ENCODE measurements at places on chromosomes 12 and 14.
A peak's percentile ranks its signal among the peaks of the same experiment; 100 is the strongest.

DNA sequence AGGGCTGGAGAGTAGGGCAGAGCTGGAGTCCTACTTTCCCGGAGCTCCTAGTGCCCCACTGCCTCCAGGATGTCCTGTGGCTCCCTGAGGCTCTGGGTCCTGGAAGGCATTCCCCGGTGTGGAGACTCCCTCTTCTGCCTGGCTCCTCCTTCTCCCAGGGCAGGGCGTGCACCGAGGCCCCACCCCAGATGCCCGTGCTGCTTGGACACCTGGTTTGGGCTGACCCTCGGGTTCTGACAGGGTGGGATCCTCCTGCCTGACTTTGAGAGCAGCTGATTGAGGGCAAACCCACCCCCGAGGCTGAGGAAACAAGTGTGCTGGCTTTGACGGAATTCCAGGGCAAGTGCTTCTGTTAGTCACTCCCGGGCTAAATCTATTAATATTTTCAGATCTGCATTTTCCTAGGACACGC, 15.4 kb downstream of the TEAD4 start:
- DNase-seq, result no peak

- no peak for DNase-seq
Observed at GRCh38 chr12:47755655-47756562, 2.8 kb downstream of the RAPGEF3 start.

- DNase-seq, result no peak
Observed at GRCh38 chr14:91354979-91355685, 62.5 kb downstream of the CCDC88C start.

DNA sequence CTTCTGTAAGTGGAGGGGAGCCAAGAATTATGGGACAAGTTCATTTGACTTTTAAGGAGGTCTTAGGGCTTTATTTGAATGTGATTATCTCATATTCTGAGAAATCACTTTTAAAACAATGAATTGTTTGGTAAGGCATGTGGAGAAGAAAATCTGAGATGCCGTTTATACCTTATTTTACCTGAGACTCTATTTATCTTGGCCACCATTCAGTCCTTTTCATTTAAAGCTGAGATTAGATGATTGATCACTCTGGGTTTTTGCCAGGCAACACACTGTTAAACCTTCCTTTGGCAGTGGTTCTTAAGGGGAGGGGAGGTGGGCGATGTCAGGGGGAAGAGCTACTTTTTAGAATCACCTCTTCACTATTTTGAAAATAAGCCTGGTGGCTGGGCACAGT, 11.4 kb downstream of the CAND1 start:
- DNase-seq, result no peak

DNA sequence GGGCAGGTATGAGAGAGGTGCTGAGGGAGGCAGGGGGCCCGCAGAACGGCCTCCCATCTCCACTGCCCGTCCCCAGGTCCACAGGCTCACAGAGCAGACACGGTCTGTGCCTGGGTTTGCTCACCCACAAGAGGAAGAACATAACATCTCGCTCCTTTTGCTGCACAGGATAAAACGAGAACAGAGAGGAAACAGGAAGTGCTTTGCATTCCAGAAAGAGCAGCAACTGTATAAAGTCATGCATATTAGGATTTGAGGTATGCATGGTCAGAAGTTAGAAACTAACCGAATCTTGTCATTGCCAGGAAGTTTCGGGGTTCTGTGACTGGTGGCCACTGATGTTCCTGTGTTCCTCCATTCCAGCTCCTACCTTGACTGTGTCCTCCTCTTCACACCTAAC, 25.0 kb downstream of the NTF3 start:
- peak; percentile 46 for DNase-seq

GRCh38 chr12:4787965-4788364, 67.8 kb downstream of the GALNT8 start:
- no peak for DNase-seq

GRCh38 chr12:104189915-104190555, 25.5 kb upstream of the TXNRD1 start:
- no peak for DNase-seq

GRCh38 chr12:132639956-132640520, 21.5 kb downstream of the P2RX2 start:
- DNase-seq, result no peak

DNA sequence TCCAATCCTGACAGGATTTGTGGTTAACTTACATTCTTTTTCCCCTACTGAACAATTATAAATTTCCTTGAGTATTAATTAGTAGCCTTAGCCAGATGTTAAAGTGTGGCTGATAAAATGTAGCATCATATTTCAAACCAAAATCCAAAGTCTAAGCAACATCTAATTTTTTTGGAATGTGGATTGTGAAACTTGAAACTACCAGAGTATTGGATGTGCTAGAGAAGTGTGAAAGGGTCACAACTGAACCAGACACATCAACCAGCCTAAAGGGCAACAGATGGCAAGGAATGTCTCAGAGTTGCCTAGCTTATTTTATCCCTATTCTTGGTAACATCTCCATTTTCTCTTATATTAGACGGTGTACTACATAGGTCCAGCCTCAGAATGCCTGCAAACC, 153.1 kb upstream of the DCN start:
- DNase-seq, result no peak

DNA sequence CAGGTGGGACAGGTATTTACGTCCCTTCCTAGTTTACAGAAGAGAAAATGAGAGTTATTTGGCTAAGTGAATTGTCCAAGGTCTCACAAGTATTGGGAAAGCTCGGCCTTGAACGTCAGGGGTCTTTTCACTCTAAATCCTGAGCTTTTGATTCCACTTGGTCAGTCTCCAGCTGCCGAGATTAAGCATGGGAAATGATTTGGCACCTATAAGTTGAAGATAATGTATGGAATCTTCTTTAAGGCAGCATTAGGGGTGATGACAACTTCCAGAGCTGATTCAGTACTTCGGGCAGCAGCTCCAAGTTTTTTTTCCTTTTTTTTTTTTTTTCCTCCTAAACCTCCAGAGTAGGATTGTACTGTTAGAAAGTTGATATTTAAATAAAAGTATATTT, 722 bp downstream of the FAM234B start:
- no peak for DNase-seq

GRCh38 chr12:123267991-123268843, 3.4 kb downstream of the CDK2AP1 start:
- DNase-seq, result no peak

GRCh38 chr14:59427653-59428580, 37.3 kb downstream of the GPR135 start:
- DNase-seq, result no peak

DNA sequence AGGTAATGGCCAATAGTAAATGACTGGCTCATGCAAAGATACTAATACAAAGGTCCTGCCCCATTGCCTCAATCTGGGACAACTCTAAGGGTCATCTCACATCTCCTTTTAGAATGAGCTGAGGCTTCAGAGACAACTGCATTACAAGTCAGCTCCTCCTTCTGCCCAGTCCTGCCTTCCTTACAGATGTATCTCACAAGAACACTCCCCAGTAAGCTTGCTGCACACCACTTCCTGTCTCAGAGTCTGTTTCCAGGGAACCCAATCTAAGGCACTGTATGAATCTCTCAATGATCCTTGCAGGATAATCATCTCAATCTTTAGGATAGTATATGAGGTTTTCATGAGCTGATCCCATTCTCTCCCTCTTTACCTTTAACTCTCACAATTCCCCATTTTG, 57.8 kb upstream of the ZDHHC17 start:
- no peak for DNase-seq

GRCh38 chr14:91876492-91876891, 9.2 kb upstream of the TC2N start:
- no peak for DNase-seq

- DNase-seq, result peak; percentile 93
Observed at GRCh38 chr14:102280376-102280962, 24.5 kb downstream of the MOK start.

DNA sequence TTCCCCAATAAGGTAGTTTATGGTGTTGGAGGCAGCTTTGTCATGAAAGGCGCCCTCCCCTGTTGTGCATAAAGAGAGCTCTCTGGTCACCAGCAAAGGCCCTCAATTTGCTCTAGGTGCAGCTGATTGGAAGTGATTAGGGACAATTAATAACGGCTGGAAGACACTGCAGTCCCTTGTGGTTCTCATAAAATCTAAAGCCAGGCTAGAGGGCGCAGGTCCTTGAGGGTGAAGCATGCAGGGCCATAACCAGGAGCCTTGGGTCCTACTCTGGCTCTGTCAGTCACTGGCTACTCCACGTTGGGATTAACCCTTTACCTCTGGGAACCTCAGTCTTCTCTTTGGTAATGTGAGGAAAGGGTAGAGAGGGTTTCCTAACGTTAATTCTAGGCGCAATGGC, 1.9 kb downstream of the DAAM1 start:
- DNase-seq, result no peak

DNA sequence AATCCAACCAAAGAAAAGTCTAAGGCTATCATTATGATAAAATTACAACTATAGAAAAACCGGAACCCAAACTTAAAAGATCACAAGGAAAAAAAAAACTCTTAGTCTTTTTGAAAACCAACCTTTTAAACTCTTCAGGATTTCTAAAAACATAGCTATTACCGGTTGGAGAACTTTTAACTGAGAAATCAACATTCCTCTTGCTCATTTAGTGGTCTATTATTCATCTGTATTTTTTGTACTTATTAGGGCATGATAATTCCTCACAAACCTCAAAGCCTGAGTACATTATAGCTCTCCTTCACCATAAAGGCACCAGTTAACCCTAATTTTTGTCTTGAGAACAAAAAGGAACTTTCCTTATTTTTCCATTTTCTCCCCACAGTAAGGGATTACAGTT, 10.4 kb downstream of the LUM start:
- no peak for DNase-seq

GRCh38 chr14:71534506-71534905, 397.7 kb upstream of the RGS6 start:
- DNase-seq, result no peak

DNA sequence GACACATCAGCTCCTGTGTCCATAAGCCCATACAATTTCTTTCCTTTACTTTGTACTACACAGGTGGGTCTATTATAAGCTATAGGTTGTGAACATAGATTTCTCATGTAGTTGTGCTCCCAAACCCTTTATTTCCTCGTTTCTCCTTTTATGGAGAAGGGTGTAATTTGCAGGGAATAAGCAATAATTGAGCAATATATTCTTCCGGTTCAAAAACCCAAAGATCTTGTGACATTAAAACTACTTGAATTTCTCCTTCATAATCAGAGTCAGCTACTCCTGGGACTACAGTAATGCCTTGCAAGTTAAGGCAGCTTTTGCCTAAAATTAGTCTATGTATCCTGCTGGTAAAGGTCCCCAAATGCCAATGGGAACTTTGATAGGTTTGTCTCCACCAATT, 19.1 kb upstream of the MAPKAPK5 start:
- no peak for DNase-seq

DNA sequence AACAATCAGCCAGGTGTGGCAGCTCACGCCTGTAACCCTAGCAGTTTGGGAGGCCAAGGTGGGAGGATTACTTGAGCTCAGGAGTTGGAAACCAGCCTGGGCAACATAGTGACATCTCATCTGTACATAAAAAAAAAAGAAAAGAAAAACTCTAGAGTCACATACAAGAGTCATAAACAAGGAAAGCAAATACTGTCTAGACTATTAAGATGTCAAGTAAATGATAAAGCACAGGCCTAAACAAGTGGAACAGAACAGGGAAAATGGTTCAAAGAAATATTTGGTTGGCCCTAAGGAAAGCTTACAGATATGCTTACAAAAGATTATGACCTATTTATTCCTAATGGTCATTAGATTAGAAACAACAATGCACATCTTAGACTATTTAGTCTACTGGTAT, 12.3 kb downstream of the CDK17 start:
- no peak for DNase-seq

DNA sequence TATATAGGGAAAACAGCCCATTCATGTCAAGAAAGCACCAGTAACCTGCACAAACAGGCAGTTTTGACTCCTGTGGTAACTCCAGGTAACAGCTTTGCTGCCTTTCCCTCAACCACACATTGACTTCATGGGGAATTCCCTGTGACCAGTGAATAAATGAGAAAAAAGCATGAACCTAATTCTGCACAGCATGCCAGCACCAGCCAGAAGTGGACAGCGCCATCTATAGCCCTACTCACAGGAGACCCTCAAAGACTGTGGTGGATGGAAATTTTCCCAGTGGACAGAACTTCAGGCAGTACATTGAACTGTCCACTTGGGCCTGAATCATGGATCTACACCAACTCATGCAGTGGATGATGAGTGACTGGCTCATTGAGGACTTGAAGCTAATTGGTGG, 152.1 kb downstream of the SLC8A3 start:
- no peak for DNase-seq

GRCh38 chr12:40622246-40622838, 69.9 kb upstream of the CNTN1 start:
- no peak for DNase-seq

GRCh38 chr14:72104011-72104613, 171.9 kb downstream of the RGS6 start:
- DNase-seq, result no peak

DNA sequence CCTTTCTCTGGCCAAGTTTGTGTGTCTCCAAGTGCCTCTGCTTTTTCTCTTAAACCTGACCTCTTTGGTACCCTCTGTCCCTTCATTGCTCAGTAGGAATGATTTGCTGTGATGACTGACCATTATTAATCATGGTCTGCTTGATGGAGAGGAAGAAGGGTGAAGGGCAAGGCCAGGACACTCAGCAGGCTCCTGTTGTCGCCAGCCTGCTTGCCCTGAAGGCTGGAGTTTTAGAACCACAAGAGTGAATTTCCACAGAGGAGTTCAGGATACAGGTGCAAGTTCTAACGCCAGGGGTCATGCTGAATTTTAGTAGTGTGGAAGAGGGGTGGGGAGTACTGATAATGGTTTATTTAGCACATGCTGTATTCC, 2.8 kb upstream of the ITGA5 start:
- no peak for DNase-seq

DNA sequence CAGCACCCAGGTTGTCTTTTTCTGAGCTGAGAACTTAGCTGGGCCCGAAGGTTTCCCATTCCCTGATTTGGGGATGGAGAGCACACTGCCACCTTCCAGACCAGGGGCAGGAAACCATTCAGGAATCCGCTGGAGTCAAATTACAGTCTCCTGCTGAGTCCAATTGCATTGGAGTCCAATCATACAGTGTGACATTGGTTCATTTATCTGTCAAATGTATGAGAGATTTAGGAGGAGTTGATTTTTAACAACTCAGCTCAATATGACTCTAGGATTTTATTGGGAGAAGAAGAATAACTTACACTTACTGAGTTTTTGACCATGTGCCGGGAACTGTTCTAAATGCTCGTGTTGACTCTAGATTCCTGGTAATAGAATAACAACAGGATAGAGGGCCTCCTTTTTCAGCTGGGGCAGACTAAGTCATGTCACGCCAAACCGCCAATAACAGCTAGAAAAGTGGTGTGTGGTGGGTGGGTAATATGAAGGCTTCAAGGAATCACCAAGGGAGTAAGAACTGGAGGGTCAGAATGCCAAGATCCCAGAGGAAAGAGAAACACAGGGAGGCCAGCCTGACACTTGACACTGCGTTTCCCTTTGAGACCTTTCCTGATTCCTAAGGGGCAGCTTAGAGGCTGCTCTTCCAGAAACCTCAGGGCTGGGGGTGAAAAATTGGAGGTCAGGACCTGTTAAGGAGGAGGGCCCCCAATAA, 11.5 kb downstream of the SYNDIG1L start:
- DNase-seq, result no peak

- no peak for DNase-seq
Observed at GRCh38 chr14:65470404-65470880, 57.9 kb downstream of the FUT8 start.

- DNase-seq, result peak; percentile 45
Observed at GRCh38 chr12:71710276-71711125, 24.6 kb downstream of the TMEM19 start.

- no peak for DNase-seq
Observed at GRCh38 chr14:37580146-37580545, 14.9 kb downstream of the FOXA1 start.
